ENCODE measurements at places on chromosomes 11 and 22.
A peak's percentile ranks its signal among the peaks of the same experiment; 100 is the strongest.

GRCh38 chr11:57251491-57252104 lies 14.5 kb upstream of the APLNR start:
- DNase-seq: peak; percentile 67

DNA sequence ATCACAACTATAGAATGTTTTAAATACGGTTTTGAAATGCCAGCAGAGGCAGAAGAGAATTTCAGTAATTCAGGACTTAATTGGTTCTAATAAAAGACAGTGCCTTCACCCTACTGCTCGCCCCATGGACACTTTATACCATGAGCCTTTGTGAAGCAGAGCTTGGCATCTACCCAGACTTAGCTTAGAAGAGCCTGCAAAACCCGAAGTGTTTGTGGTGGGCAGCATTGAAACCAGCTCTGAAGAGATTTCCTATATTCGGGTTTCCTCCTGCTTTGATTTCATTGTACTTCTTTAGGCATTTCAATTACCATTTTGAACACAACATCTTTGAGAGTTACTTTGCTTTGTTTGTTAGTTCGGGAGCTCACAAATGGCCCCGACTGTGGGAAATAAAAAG lies 185.1 kb upstream of the MTNR1B start:
- DNase-seq: no peak

GRCh38 chr11:30432178-30432577 lies 109.3 kb downstream of the ARL14EP start:
- no peak for DNase-seq

DNA sequence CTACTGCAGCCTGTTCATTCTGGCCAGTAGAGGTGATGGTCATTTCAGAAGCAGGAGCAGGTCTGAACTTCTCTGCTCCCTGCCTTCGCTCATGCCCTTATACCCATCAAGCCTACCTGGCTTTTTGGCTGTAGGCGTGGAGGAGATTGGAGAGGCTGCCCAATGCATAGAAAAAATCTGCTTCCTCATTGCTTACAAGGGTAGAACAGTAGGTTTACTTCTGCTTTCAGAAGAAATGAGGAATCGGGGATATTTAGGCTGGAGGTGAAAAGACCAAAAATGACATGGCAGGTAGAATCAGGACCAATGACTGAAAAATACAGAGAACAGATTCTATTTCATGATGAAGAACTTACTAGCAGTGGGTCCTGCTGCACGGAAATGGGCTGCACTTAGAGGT lies 72.9 kb upstream of the YWHAH start:
- DNase-seq: no peak

DNA sequence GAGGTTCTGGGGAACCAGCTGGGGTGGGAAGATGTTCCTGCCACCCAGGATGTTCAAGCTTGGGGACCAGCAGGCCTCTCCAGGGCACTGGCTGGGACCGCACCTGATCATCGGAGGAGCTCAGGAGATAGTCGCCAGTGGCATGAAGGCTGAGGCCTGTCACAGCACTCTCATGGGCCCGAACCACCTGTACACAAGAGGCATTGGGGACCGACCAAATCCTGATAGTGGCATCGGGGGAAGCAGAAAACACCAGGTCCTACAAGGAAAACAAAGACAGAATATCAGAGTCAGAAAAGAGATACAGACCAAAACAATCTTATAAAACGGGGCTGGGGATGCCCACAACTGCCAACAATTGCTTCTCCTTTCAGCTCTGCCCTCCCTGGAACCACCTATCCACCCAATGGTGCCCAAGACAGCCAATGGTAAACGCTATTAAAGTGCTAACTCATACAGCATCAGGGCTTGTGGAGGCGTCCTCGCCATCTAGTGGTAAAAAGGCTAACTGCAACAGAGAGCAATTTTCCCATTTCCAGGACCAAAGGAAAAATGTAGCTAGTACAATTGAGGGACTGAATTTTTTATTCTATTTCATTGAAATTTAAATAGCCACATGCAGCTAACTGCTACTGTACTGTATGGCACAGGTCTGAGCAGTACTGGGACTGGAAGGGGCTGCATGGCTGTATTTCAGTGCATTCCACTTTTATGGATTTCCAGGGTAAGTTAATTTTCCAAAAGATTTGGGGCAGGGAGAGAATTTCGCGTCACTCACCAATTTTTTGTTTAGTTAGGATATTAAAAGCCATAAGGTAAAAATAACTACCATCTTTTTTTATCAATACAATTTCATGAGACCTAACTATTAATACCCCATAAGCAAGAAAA lies 7.1 kb downstream of the PRPF19 start:
- DNase-seq: no peak

All from right cardiac atrium (tissue), 5 donors.